H4 (cell line): ENCODE measurements at places on chromosomes 7 and 10. TPM values are rescaled to one million over a fixed set of nuclear protein-coding genes. Genes with fewer than 3 reads are reported as not detected.
A peak's percentile ranks its signal among the peaks of the same experiment; 100 is the strongest.

- no peak for DNase-seq
Observed at GRCh38 chr10:43235070-43235900, 31.6 kb downstream of the RASGEF1A start.

GRCh38 chr10:120005207-120006201 is 113.0 kb downstream of the SEC23IP start:
- DNase-seq: no peak

DNA sequence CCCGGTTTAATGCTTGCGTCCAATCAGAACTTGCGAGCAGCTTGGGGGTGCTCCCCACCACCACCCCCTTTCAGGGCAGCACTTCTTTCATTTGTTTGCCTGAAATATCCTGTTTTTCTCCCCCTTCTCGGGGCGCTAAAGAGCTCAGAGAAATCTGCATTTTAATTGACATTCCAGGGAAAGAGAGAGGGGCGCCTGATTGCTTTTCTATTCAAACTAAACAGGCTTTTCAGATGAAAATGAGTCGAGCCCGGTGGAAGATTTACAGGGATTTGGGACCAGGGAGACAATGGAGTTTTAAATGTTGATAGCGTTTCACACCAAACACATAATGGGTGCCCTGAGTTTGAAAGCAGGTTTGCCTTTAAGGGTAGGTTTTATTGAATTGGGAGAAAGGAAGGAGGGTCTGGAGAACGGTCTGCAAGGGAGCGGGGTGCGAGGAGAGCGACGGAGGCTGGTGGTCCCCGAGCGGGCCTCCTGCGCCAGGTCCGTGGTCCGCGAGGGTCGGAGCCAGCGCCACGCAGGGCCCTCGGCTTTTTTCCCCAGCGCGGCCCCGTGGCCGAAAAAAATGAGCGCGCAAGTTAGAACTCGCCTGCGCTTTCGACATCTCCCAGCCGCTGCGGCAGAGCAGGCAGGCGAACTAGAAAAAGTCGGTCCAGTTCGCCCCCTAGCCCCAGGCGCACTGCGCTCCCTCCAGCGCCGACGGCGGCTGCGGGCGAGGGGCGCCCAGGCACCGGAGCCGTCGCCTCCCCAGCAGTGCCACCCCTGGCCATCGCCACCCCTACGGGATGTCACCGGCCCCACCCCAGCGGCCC is 1.3 kb downstream of the FGFR2 start:
- no peak for DNase-seq

DNA sequence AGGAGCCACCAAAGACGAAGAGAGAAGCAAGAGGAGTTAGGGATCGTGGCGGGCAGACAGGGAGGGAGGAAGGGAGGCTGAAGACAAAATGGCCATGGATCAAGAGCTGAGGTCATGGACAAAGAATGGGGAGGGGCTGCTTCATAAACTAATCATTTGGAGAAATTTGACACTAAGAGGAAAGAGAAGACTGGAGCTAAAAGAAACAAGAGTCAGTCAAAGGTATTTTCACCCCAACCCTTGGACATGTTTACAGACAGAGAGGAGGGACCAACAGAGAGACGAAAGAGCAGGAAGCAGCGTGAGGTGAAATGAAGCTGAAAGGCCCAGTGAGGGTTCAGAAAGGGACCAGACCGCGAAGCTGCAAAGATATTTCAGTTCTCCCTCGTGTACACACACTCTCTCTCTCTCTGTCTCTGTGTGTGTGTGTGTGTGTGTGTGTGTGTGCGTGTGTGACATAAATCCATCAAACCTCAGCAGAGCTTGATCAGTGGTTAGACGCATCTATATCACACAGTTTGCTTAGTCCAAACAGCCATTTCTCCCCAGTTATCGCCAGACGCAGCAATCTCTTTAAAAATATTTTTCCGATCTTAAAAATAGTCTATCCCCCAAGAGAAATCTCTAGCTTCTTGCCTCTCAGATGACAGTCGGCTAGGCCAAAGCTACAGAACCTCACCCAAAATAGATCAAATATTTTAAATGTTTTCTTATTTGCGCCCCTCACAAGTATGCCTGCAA is 12.5 kb upstream of the CALD1 start:
- no peak for DNase-seq

GRCh38 chr10:49271346-49271745 is 27.6 kb upstream of the C10orf71 start:
- DNase-seq: no peak

GRCh38 chr7:55212176-55212575 is 153.0 kb upstream of the LANCL2 start:
- no peak for DNase-seq

- DNase-seq: no peak
Observed at GRCh38 chr10:28127881-28128280, 129.0 kb upstream of the ODAD2 start.

GRCh38 chr7:138460176-138460648 is at the start of gene TRIM24:
Gene TRIM24 (plus strand): TSS chr7:138460259. CDS start chr7:138460549, 290 bp downstream.
- DNase-seq: peak; percentile 95

DNA sequence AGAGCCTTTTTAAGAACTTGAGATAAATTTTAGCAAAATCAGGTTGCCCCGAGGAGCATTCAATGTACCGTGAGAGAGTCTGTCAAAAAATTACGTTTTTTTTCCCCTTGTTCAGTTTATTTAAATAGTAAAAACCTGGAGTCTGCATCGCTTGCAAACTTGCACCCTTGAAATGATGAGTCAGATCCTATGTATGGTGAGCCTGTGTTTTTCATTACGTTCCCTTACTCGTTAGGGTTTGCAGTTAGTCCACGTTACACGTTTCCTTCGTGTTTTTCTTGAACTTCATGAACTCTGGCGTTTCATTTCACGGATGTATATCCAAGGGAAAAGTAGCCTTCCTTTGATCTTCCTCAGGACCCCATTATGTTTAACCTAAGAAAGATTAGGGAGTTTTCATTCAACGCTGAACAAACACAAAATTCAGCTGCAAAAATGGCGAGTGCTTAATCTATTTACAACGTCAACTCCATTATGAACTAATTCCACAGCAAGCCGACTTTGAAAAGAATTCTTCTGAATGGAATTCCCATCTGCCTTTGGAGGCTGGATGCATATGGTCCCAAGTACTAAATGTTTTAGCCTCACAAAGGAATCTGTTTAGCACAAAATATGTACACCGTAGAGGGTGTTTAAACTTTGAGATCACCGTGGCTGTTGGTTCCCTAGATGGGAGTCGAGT is 182.4 kb downstream of the MYOF start:
- DNase-seq: no peak

Gene PRPS1L1
- not detected in 2 replicates for total RNA-seq

Gene CPA4
- 6.8 and 22.7 TPM in 2 replicates for total RNA-seq

Gene CPN1
- not detected in 2 replicates for total RNA-seq
